ENCODE measurements at places on chromosomes 12 and 14.
A peak's percentile ranks its signal among the peaks of the same experiment; 100 is the strongest.

GRCh38 chr12:19841451-19841850 is 402.2 kb downstream of the AEBP2 start:
- DNase-seq, result no peak

- DNase-seq, result no peak
Observed at GRCh38 chr12:9872742-9873141, 3.6 kb upstream of the CLEC2B start.

DNA sequence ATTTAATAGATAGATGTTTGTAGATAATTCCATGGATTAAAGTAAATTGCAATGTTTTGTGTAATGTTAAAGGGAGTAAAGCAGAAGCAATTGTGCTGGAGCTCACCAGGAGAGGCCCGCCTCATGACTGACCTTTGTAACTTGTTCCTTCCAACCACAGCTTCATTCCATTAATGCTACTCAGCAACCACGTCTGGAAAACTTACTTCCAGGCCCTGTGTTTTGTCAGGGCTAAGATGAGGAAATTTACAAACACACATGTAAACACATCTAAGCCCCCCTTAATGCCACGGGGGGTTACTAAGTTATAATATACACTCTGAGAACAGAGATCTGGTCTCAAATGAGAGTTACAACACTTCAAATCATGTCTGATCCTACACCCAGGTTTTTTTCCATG is 12.4 kb downstream of the LUM start:
- DNase-seq, result no peak

DNA sequence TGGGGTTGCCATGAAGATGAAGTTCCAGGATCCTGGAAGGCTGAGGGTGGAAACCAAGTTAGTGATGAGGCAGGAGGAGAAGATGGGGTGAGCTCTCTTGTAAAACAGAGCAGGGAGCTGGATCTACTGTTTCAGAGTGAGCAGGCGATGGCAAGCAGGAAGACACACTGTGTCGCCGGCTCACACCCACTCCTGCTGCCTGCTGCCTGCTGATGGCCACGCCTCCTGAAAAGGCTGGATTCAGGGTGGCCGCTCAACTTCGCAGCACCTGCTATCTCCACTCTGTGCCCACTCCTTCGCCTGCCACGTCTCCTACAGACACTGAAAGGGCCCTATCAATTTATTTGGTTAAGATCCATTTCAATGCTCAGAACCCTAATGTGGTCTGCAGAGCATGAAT is 96.1 kb downstream of the RBM19 start:
- no peak for DNase-seq

- no peak for DNase-seq
Observed at GRCh38 chr12:100539202-100539601, 34.3 kb upstream of the GAS2L3 start.

DNA sequence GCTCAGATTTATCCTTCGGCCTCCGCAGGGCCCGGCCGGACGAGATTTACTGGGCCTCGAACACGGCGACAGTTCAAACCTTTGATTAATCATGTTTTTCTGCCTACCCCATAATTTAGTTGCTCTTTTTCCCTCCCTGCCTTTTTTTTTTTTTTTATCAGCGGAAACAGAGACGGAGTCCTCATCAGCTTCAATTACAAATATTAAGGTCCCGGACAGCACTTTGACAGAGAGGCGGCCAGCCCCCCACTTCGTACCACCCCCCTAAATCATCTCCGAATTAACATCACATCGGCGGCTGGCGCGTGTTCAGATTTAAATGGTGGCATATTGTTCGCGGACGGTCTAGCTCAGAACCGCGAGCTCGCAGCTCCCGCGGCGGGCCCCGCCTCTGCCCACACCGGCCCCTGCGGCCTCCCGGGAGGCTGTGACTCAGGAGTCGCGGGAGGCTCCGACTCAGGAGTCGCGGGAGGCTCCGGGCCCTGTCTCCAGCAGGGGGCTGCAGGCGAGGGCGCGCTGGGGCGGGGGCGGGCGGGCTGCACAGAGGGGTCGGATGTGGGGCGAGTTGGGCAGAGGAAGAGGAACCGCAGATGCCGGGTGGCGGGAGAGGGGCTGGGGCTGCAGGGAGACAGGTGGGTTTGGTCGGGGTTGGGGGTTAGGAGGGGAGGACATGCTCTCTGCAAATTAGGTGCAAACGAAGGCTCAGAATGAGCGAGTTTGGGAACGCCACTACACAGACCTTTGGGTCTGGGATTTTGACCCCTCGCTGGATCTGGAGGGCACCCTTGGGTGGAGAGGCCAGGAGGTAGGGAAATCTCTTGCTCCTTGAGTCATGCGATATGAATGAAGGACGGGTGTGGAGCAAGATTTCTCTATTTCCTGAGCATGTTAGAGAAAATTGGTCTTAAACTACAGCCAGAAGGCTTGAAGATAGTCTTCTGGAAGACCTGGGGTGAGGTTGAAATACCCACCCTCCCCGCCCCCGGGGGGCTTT is 19.6 kb upstream of the ATP5MC2 start:
- peak; percentile 7 for DNase-seq

DNA sequence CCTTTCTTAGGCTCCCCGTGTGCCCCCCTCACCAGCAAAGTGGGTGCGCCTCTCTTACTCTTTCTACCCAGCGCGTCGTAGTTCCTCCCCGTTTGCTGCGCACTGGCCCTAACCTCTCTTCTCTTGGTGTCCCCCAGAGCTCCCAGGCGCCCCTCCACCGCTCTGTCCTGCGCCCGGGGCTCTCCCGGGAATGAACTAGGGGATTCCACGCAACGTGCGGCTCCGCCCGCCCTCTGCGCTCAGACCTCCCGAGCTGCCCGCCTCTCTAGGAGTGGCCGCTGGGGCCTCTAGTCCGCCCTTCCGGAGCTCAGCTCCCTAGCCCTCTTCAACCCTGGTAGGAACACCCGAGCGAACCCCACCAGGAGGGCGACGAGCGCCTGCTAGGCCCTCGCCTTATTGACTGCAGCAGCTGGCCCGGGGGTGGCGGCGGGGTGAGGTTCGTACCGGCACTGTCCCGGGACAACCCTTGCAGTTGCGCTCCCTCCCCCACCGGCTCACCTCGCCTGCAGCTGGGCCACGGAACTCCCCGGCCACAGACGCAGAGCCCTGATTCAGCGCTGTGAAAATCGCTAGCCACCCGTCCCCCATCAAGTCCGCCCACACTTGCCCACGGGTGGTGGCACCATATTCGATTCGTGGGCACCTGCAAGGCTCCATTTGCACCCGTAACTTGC is 1.3 kb downstream of the TMEM233 start:
- DNase-seq, result no peak

DNA sequence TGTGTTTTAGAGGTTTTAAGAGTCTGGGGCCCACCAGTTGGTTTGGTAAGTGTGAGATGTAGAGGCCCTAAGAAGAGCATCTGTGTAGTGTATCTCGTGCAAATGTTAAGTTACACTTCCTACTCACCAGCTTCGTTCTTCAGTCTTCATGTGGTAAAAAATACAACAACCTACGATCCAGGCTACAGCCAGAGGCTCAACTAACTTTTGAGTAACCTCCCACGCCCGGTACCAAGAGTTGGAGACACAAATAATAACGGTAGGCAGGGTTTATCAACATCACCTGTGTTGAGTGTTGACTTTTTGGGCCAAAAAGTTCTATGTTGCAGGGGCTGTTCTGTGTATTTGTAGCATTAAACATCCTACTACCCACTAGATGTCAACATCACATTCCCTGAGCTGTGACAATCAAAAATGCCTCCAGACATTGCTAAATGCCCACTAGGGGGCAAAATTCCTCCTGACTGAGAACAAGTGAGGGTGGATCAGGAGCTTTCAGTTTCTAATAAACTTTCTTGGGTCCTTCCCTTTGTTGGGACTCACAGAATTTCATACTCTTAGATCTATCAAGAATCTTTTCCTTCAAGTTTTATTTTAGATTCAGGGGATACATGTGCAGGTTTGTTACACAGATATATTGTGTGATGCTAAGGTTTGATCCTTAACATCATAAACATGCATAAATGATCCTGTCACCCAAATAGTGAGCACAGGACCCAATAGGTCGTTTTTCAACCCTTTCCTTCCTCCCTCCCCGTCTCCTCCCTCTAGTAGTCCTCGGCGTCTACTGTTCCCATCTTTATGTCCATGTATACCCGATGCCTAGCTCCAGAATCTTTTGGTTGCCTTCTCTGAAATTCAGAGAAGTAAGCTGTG is 94.7 kb downstream of the SLC2A13 start:
- DNase-seq, result peak; percentile 74

DNA sequence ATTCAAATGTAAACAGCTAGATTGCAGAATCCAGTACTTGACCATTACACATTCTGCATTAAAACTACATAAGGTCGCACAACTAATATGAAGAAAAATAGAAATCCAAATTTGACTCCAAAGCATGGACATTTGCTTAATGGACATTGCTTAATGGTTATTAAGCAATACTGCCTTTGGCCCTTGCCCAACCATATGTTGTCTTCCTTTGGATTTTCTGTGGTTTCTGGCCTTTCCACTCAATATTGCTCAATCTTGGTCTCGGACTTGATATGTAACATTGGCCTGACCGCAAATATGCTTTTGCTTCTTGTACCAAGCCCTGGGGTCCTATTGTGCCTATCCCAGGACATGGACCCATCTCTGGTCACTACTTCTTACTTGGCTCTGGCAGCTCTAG is 67.2 kb downstream of the PTPRR start:
- DNase-seq, result no peak

GRCh38 chr12:54509617-54510016 is 12.1 kb downstream of the NCKAP1L start:
- DNase-seq, result no peak

GRCh38 chr12:113050795-113051194 is 5.7 kb upstream of the DTX1 start:
- DNase-seq, result no peak

- DNase-seq, result no peak
Observed at GRCh38 chr14:97995038-97995437, 1197.9 kb downstream of the VRK1 start.

GRCh38 chr14:69572841-69573135 is 1.9 kb downstream of the CCDC177 start:
- no peak for DNase-seq

GRCh38 chr14:66056268-66056907 is 429.8 kb upstream of the CCDC196 start:
- no peak for DNase-seq

- DNase-seq, result peak; percentile 56
Observed at GRCh38 chr14:35406506-35407305, 2.2 kb upstream of the NFKBIA start.

DNA sequence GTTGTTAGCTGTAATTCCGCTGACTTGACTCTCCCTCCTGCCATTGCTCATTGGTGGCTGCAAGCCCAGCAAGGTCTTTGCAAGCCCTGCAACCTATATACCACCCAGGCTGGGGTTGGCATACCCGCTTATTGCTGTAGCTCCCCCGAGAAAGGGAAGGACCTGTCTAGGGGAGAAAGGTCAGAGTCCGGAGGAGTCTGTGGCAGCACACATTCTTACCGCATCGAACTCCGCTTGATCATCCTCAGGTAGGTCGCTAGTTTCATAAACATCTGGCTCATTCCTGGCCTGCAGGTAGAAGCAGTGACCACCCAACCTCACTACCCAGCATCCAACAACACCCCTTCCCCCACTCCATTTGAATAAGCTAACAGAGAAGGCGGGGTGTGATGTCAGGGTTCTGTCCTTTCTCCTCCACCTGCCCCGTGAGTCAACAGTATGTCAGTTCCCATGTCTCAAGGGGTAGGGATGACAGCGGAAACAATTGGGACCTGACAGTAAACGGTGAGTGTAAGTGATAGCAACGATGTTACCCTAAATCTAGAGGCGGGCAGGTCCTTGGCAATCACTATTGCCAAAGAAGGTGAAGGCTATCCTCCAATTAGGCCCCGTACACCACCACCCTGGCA is 1.1 kb downstream of the DCTN2 start:
- DNase-seq, result no peak

GRCh38 chr14:65789363-65789762 is 376.8 kb downstream of the FUT8 start:
- DNase-seq, result no peak

- no peak for DNase-seq
Observed at GRCh38 chr14:26415618-26416123, 182.2 kb downstream of the NOVA1 start.

DNA sequence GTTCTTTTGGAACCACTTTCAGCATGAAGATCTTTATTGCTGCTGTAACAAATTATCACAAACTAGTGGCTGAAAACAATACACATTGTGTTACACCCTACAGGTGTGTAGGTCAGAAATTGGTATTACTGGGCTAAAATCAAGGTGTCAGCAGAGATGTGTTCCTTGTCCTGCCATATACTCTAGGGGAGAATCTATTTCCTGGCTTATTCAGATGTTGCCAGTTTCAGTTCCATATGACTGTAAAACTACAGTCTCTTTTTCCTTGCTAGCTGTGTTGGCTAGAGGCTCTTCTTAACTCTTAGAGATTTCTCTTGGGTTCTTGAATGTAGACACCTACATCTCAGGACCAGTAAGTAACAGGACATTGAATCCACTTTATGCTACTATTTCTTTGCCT is 215.6 kb upstream of the PPFIA2 start:
- no peak for DNase-seq

GRCh38 chr14:51092965-51093364 is 1.9 kb downstream of the TRIM9 start:
- no peak for DNase-seq

DNA sequence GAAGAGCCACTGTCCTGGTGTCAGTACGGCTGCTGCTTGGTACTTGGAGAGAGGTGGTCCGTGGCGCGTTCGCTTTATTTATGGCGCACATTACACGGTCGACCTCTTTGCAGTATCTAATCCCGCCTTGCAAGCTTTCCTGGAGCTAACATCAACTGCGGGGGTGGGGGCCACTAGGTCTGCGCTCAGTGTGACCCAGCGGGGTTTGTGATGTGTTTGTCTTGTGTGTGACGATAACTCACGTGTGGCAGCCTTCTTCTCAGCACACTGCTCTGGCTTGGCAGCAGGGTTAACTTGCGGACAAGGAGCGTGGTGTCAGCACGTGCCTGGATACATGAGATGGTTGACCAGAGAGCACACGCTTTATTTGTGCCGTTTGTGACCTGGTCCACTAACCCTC is 122.2 kb upstream of the RTL1 start:
- DNase-seq, result no peak

DNA sequence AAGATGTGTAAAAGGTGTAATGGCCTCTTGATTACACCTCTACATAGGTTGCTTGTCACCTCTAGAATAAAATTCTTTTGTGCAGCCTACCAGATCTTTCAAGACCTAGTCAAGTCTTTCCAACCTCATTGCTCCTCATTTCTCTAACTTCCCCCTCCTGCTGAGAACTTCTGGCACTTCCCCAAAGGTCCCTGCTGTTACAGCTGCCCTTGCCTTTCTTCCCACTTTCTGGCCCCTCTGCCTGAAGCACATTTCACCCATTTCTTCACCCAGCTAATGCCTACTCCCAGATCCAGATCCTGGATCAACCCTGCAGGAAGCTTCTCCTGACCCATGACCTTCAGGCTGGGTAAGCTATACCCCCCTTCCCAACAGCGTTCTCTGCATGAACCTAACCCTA is 1.5 kb downstream of the TSHR start:
- DNase-seq, result no peak

- no peak for DNase-seq
Observed at GRCh38 chr12:84131076-84131475, 781.5 kb downstream of the SLC6A15 start.

DNA sequence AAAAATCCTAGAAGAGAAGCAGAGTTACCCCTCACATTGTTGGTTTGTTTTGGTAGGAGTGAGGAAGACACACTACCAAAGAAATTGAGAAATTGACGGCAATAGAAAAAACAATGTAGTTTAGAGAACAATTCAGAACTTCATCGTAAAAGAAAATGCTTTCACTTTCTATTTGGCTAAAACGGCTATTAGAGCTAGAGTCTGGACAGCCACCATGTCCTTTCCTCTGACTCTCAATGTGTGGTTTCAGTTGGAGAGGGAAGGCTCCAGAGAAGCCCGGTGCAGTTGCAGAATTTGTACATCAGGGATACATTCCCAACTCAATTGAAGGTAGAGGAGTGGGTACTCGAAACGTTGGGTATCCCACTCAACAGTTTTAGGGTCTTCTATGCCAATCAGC is 535.3 kb downstream of the GALC start:
- no peak for DNase-seq

All from CD4-positive, alpha-beta T cell treated with Interleukin-6 at 100 ng/mL for 8 hours (primary cell).